ENCODE measurements at places on chromosomes 5 and 9.

DNA sequence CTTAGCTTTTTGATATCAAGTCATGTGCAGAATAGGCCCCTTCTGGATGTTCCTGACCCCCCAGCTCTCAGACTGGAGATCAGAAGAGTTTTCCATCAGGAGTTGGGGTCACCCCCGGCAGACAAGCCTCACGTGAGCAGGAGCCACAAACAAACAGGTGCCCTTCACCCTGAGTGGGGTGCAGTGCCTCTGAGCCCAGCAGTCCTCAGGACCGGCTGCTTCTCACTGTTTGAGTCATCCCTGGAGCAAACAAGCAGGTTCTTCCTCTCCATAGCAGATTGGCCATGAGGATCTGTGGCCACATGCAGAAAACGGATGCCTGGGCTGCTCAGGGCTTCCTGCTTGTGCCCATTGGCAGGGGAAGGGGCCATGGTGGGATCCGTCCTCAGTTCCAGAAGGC, 47.0 kb downstream of the LRSAM1 start:
- DNase-seq = no peak

- DNase-seq = no peak
Measured at GRCh38 chr9:34830068-34830467, 120.1 kb upstream of the CCL21 start.

DNA sequence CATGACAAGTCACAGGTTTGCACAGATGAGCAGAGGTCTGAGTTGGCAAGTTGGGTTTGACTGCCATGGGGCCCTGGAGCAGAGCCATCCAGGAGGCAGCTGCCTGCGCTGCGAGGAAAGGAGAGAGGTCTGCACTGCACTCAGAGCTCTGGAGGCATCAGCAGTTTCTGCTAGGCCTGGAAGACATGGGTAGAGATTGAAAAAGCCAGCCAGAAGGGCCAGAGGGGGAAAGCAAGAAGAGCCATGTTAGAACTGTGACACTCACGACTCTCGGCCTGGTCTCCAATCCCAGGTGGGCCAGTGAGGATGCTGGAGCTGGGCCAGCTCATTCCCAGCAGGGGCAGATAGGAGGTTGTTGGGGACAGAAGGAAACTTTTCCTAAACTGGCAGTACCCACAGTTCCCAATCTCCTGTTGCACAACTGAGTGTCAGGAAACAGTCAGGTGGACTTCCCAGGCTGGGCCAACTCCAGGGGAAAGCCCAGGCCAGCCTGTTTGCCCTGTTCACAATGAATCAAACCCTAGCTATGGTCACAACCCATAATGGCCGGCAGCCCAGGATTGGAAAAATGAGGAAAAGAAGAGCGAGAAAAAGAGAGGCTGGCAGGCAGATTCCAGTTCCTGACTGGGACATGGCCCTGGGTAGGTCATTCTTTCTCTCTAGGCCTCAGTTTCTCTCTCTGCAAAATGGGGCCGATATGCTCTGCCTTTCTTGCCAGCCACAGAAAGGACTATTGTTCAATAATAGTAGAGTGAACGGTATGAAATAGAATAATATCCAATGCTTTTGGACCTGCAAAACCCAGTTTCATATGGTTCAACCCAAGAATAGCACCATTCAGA, 7.8 kb upstream of the ORM1 start:
- peak; percentile 80 for DNase-seq

DNA sequence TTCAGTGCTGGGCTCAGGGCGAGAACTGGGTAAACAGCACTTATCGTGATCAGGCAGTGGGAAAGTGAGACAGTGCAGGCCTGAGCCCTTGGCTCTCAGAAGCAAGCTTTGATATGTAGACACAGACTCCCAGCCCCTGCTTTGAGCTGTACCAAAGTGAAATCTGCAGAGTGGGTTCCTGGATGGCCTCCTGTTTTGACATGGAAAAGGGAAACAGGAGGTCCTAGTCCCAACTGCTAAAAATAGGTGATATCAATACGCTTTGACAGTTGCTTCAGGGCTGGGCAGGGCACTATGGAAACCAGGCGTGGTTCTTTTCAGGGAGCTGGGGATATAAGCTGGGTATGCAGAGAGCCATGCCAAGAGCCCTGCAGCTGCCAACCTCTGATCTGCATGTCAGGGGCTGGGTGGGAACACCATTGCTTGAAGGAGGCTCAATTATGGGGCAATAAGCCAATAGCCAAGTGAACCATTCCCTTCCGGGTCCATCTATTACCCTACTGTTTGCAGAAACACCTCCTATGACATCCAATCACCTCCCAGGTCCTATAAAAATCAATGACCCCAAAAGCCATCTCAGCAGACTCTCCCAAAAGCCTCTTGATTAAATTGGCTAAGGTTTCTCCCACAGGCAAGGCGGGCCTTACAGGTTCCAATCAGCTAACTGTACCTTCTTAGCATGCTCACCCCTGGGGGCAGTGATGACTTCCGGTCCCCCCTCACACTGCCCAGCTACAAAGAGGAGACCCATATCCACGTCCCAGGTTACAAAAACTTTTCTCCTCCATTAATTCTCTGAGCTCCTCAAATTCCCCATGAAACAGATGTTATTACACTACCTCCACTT, 45.8 kb downstream of the EPB41L4B start:
- no peak for DNase-seq

GRCh38 chr9:95127249-95128176, 190.0 kb downstream of the FANCC start:
- DNase-seq = no peak

GRCh38 chr5:85288914-85289313, 904.2 kb upstream of the EDIL3 start:
- no peak for DNase-seq

- no peak for DNase-seq
Measured at GRCh38 chr9:129469988-129470316, 150.9 kb downstream of the C9orf50 start.

DNA sequence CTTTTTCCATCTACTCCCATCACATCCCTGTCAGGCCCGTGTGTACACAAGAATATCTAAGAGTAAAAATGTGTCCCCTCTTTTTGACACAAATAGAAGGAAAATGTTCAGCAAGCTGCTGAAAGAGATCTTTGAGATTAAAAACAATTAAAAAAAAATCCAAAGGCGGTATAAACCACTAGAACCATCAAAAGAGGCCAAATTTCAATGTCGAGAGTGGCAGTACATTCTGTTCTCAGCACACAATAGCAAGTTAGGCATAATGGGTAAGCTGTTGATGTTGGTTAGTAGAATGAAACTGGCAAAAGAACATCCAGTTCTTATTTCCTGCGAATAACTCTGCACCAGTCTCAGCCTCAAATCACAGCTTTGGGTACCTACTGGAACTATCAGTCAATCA, 95.2 kb upstream of the IL7R start:
- DNase-seq = no peak

- no peak for DNase-seq
Measured at GRCh38 chr9:113349445-113350094, at the start of gene BSPRY. TSS of gene BSPRY (plus strand) at chr9:113349541. CDS start at chr9:113349580, 39 bp downstream.

- DNase-seq = no peak
Measured at GRCh38 chr9:114798780-114799427, 6.9 kb downstream of the TNFSF15 start.

GRCh38 chr9:107337676-107338590, 54.9 kb downstream of the RAD23B start:
- DNase-seq = no peak

GRCh38 chr5:145978708-145979107, 42.3 kb downstream of the SH3RF2 start:
- peak; percentile 9 for DNase-seq

- no peak for DNase-seq
Measured at GRCh38 chr5:143206196-143207053, 197.1 kb downstream of the NR3C1 start.

DNA sequence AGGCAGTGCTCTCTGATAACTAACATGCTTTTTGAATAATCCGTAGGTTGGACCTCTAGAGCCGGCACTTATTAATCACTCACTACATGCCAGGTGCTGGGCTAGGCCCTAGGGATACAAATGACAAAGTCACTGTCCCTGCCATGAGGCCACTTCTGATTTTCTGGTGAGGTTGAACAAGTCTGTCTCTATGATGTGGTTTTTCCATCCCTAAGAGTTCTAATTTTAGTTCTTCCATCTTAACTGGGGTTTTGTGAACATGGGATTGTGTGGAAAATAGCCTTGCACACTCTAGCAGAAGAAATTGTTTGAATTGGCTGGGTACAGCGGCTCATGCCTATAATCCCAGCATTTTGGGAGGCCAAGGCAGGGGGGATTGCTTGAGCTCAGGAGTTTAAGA, 64.6 kb downstream of the IL31RA start:
- no peak for DNase-seq

- DNase-seq = no peak
Measured at GRCh38 chr5:181133610-181134231, 2.8 kb upstream of the OR2V1 start.

GRCh38 chr9:116943970-116944369, 256.9 kb downstream of the TRIM32 start:
- no peak for DNase-seq

GRCh38 chr5:158700231-158701006, 399.3 kb downstream of the EBF1 start:
- no peak for DNase-seq

DNA sequence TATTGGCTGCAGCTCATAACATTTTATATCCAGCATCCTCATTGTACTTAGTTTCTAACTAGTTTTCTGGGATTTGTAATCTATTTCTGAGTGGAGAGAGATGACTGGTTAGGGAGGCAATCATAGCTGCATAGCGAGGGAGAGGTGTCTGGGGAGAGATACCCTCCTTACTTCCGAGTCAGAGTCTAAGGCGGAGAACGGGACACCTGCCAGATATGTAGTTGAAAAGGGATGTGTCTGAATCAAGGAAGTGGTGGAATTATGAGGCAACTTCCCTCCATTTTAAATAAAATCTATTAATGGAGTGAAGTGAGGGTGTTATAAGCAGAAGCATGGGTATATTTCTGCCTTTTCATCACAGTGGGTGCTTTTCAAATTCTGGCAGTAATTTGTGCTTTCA, 126.5 kb downstream of the MAST4 start:
- no peak for DNase-seq

- no peak for DNase-seq
Measured at GRCh38 chr9:114303571-114303970, 19.3 kb upstream of the ORM1 start.

DNA sequence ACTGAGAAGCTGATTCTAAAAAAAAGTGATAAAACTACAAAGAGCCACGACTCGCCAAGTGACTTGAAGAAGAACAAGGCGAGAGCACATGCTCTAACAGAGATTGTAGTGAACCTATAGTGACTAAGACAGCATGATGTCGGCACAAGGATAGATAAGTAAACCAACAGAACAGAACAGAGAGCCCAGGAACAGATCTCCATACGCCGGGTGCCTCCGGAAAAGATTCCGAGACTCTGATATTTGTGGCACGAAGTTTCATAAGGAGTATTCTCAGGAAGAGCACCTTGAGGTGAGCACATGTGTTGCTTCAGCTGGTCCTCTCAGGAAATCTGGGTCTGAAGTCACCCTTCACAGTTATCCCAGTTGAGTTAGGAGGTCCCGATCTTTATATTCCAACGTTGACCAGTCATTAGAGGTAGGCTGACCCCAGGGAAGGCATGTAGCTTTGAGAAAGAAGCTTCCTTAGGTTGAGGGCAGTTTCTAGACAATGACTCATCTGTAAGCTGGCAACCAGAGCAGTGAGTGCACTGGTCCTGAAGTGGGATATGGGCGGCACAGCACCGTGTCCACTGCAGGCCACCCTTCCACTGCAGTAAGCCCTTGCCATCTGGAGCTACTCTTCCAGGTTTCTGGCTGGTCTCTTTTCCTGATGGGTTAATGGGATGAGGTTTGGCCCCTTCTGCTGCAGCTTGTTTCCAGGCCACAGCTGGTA, 13.6 kb upstream of the CLK4 start:
- DNase-seq = no peak

DNA sequence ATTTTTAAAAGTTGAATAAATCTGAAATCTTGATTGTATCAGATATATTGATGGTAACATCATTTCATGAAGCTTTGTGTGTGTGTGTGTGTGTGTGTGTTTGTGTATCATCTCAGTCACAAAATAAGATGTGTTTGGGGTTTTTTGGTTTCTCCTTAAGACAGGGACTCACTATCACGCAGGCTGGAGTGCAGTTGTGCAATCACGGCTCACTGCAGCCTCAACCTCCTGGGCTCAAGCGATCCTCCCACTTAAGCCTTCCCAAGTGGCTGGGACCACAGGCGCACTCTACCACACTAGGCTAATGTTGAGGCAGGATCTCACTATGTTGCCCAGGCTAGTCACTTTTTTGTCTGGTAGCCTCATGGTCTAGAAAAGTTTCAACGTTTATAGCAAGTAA, 83.4 kb upstream of the DMRT1 start:
- no peak for DNase-seq

DNA sequence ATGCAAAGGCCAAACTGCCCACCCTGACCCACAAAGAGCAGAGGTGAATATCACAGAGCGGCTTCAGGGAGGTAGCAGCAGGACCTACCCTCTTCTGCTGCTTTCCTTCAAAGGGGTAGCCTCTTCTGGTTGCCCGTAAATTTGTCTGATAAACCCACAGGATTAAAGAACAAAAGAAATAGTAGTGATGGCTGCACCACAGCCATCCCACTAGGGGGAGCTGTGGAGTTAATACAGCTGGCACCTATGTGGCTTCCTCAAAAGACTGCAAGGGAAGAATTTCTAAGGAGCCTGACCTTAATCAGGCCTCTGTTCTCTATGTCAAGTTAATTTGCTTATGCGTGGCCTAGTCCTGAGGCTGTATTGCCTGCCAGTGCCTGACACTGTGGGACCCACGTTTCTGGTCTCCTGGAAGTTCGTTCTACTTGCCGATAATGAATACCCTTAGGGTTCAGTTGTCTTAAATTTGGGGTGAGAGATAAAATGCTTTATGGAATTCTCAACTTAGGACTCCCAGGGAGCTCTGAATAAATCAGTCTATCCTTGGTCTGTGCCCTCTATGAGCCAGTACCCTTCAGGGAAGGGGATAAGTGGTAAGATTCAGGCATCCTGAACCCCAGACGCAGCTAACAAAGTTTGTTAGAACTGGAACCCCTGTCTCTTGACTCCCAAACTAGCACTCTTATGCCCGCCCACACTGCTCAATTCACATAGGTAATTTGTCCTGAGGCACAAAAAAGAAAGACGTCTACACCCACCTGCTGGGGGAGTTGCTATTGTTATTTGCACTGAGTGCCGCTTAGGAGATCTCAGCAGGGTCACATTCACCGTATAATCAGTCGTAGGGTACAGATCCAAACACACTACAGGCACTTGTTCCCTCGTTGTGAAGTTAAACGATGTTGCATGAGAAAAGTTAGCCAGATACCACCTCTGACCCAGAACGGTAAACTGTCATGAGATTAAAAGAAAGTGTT, 77.1 kb downstream of the SUSD1 start:
- peak; percentile 29 for DNase-seq

DNA sequence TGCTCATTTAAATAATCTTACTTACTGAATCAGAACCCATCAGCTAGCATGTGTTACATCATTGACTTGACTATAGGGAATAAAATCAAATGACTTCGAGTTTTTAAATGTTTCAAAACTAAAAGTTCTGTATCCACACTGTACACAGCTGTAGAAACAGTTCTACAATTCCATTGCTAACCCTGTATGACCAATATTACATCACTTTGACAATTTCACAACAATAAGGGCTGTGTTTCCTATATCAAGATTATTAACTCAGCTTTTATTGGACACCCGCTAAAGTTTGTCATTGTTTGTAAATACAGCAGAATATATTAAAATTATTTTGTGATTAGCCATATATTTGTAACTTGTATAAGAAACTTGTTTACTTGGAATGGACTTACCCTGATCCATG, 540.8 kb downstream of the PRELID2 start:
- no peak for DNase-seq
